ENCODE measurements at places on chromosomes 7 and 10.

GRCh38 chr10:18282094-18282493 lies 141.9 kb downstream of the CACNB2 start:
- DNase-seq, result no peak

- no peak for DNase-seq
Observed at GRCh38 chr10:76315240-76315639, 883.8 kb downstream of the LRMDA start.

DNA sequence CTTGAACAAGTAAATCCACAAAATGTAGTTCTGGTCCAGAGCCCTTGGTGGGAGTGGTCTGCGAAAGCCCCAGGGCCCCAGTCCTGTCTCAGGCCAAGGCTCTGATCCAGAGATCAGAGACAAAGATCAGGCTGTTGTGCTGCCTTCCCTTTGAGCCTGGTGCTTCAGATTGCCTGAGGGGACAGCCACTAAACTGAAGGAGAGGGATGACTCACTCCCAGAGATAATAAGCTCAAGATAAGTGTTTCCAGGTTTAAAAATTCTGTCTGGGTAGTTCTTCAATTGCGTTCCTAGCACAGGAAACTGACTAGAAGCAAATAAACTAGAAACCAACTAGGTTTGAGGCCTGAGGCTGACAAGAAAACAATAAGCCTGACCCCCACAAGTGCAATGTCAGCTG lies 190.2 kb downstream of the RAMP3 start:
- no peak for DNase-seq

DNA sequence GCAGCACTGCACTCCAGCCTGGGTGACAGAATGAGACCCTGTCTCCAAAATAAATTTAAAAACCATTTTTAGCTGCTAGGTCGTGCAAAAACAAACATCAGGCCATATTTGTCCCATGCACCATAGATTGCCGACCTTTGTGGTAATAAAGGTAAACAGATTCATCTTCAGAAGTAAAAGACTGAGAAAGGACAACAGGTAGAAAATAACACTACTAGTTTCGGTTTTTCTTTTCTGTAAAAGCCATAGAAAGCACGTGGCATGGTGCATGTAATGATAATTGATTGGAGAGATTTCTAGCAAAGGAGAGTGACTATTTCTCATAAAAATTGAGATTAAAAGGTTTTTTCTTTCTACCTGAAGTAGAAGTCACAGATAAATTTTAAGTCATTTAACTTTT lies 93.9 kb downstream of the DNAH11 start:
- DNase-seq, result no peak

GRCh38 chr7:42143711-42144600 lies 93.1 kb downstream of the GLI3 start:
- no peak for DNase-seq

GRCh38 chr7:56479748-56480147 lies 363.5 kb upstream of the NUPR2 start:
- no peak for DNase-seq

DNA sequence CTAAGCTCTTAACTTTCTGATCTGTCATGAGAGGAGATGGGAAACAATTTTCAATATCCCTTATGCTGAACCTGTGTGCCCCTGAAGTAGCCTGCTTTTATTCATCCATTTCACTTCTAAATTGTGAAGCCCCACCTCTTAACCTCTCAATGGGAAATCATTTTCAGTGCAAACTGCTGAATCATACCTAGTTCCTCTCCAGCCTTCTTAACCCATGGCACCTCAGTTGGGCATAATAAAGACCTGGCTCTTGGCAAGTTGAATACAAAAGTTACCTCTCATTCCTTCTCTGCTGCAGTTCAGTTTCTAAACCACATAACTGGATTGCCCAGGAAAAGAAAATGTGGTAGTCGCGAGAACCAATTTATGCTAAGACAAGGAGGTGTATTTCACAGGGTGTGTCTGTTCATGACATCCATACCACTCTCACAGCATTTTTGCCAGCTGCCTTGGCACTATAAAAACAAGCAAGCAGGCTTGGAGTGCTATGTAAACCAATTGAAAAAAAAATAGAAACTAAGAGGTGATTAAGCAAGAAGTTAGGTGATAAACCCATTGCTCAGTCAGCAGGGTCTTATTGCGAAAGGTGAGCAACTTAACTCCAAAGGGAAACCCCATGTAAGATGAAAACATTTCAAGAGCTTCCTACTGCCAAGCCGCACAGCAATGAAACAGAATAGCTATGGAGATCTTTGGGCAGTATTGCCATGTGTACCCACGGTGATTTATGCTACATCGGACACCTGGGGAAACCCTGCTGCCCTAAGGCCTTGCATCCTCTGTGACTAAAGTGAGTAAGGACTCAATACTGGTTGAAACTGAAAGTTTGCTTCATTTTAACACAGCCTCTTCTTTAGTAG lies 57.0 kb upstream of the DKK1 start:
- no peak for DNase-seq

- no peak for DNase-seq
Observed at GRCh38 chr7:46162609-46163008, 241.5 kb upstream of the IGFBP3 start.

GRCh38 chr10:70267161-70267933 lies 16.5 kb downstream of the NPFFR1 start:
- DNase-seq, result no peak

GRCh38 chr10:86363833-86364490 lies 2.6 kb downstream of the GRID1 start:
- no peak for DNase-seq

DNA sequence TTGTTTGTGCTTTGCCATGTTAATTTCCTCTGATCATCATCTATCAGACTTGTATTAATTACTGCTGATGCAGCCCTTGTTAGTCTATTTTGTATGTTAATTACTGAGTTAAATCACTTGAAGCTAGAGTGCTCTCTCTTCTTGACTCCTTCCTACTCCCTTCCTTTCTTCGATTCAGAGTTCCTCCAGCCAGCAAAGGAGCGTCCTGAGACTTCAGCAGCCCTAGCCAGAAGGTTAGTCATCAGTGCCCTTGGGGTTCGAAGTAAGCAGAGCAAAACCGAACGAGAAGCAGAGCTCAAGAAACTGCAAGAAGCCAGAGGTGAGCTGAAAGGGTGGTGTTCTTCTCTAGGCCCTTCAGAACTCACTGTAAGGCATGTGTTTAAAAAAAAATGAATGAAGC lies 32.1 kb downstream of the LOXL4 start:
- DNase-seq, result no peak

DNA sequence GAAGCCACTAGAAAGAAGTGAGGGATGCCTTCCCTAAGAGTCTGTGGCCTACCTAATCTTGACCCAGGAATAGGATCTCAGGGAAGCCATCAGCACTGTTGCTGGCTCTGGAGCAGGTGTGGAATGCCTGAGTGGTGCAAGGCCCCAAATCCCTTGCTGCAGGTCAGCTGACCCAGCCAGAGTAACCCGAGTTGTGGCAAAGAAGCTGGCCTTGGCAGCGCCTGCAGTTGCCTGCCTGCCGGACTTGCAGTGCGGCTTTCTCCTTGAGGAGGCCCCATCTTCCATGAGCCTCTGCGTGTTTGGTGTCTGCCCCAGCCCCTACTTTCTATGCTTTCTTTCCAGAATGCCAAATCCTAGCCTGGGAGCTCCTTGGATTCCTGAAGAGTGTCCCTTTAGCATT lies 5.8 kb downstream of the KIAA1217 start:
- DNase-seq, result no peak

DNA sequence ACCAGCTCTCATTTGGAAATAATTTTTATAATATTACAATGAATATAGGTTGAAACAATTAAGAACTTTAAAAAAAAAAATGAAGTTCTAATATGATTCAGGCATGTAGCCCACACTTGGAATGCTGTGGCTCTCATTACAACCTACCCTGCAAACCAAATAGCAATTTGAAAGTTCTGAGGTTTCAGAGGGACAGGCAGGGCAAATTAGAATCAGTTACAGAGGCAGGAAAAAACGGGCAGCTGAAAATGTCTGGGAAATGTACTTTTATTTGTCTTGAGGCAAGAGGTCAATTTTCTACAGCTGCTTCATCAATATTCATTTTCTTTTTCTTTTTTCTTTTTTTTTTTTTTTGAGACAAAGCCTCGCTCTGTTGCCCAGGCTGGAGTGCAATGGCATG lies 95.3 kb downstream of the PIP4K2A start:
- no peak for DNase-seq

DNA sequence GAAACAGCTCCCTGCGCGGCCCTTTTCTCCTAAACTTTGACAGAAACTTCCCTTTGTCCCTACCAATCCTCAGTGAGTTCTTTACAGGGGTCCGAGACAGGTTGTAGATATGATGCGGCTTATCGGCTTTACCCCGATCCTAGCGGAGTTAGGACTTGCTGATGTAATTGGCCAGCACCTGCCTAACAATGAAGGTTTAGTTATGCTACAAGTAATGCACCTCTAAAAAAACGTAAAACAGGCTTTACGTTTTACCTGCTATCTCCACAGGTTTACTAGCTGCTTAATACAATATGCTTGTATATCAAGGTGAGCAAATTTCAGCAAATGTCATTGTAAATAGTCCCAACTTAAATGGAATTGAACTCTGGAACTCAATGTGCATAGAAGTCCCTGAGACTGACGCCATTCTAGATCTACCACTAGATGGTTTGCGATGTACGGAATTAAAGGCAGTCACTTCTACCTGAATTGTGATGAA lies 697 bp upstream of the SNX13 start:
- no peak for DNase-seq

DNA sequence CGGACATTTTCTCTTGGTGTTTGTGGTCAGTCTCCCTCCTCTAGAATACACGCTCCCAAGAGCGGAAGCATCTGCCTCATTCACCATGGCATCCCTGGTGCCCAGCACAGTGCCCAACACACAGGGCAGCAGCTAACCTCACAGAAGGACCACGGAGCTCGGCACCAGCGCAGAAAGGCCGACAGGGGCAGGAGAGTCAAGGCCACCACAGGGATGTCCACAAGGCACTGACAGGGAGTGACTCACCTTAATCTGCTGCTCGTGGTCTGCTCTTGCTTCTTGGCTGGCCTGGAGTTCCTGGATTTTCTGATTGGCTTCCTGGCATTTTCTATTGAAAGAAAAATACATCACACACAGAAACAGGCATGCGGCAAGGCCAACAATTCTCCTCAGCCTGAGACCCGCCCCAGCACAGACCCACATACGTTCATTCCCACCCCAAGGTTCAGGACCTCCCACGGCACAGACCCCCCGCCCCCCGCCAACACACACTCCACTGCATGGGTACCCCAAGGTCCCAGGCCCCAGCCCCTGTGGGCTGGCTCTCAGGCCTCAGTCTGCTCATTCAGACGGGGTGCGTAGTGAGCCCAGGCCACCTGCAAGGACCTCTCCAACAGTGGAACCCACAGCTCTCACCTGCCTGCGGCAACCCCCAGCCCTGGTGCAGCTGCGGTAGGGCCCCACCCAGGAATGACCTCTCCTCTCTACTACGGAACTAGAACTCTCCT lies 14.9 kb downstream of the MAD1L1 start:
- no peak for DNase-seq

GRCh38 chr10:129897871-129898626 lies 66.0 kb downstream of the EBF3 start:
- DNase-seq, result no peak

- no peak for DNase-seq
Observed at GRCh38 chr10:7507887-7508726, 97.3 kb upstream of the SFMBT2 start.

DNA sequence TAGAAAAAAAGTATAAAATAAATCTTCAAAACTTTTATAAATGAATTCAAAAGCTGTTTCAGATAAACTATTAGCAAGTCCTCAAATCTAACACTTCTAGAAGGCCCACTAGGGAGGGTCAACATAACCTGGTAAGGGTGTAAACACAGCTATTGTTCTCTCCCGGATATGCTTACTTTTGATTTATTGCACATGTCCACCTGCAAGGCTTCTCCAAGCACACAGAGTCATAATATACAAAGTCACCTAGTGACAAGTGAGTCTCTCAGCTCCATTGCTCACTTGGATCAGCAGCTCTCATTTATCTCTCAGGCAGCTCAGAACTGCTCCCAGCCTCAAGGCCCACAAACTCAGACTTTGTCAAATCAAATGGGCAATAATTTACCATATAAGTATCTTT lies 44.0 kb upstream of the COL1A2 start:
- no peak for DNase-seq

DNA sequence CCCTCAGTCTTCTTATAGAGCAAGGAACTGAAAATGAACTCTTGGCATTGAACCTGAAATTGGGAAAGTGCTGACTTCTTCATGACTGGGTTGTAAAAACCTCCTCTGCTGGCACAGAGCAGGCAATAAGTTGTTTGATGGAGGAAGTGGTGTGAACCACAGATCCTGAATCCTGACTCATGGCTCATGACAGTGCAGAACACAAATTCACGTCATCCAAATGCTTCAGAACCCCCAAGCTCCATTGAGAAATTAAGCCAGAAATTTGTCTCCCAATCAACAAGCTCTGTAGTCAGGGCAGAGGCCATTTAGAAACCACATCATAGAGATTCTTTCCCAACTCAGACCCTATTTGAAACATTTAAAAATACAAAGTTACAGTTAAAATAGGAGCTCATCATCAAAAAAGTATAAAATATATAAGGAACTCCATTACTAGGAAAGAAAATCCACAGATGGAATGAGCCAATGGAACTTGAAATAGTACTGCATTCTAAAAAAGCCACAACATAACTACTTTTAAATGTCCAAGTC lies 10.3 kb upstream of the STK17A start:
- peak; percentile 34 for DNase-seq

- DNase-seq, result no peak
Observed at GRCh38 chr7:23654508-23654907, 25.5 kb upstream of the FAM221A start.

DNA sequence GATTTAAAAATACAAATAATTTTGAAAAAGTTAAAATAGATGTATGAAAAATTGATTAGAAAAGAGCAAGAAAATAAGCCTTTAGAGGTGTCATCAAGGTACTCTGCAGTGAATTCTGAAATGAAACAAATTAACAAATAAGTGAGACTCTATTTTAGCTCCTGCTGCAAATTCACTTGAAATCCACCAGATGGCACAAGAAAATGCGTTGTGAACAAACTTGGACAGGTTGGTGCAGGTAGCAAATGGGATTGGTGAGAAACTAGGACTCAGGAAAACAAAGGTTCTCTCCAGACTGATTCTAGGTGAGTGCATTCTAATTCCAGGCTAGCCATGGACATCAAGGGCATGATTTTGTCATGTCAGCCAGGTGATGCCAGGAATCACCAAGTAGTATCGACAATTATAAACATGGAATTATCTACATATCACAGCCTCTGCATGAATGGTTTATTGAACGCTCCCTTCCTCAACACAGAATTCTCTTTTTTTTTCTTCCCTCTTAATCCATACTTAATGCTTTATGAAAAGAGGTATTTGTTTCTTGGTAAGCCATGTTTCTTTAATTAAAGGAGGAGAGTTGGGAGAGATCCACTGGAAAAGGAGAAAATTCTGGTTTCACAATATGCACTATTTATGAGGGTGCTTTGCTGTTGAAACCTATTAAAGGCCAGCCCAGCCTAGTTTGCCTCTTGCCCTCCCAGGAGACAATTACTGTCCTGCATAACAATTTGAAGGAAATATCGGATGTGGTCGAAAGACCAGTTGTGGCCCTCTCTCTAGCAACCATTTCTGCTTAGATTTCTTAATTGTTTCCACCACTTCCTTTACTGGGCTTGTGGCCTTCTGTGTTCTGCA lies 118.1 kb downstream of the ZNF365 start:
- no peak for DNase-seq
